ENCODE measurements at places on chromosomes 11 and 22.

DNA sequence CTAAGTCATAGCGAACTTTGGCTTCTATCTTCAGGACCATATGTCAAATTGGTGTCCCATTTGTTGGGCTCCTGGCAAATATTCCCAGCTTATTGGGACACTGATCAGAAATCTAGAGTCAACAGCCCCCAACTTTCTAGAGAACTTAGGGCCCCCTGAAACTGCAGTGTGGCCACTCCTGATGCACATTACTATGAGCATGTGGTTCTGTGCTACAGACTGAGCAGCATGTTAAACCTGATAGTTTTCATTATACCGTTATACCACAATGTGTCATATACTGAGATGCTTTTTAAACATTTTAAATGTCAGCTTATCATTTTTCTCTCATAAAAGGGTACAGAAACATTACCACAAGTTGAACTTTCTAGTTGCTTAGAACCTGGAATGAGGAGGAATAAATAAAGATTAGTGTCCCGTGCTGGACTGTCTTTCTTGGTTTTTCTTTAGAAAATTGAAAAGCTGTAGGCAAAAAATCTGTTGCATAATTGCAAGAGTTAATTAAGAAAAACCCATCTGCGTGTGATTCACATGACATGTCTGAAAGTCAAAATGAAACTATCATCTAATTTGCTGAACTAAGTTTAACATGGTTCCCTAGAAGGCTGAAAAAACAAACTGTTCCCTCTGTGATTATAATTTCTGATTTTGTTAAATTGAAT, 16.4 kb upstream of the CTSC start:
- DNase-seq = no peak

DNA sequence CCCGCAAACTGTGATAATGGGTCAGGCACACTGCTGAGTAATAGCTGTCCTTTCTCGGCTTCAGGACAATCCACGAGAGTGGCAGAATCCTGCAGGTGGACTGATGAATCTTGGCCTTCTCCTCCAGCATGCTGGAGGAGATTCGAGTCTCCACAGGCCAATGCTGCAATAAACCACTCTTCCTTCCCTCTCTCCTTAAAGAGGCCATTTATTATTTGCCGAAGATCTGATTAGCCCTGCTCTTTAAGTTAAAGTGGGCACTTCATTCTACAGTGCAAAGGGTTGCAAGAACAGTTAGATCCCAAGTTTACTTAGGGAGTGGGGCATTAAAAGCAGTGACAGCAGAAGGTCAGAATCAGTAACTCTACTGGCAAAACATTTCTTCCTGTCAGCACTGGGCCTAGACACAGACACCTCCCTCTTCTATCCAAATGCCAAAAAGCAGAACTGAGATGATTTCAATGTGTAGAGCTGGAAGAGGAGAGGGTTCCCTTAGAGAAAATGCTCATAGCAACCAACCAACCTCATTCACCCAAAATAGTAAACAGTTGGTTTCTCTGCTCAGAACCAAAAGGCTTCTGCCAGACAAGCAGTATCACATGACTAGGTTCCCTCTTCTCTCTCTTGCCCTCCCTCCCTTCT, 121.7 kb downstream of the SGSM3 start:
- DNase-seq = peak; percentile 89

DNA sequence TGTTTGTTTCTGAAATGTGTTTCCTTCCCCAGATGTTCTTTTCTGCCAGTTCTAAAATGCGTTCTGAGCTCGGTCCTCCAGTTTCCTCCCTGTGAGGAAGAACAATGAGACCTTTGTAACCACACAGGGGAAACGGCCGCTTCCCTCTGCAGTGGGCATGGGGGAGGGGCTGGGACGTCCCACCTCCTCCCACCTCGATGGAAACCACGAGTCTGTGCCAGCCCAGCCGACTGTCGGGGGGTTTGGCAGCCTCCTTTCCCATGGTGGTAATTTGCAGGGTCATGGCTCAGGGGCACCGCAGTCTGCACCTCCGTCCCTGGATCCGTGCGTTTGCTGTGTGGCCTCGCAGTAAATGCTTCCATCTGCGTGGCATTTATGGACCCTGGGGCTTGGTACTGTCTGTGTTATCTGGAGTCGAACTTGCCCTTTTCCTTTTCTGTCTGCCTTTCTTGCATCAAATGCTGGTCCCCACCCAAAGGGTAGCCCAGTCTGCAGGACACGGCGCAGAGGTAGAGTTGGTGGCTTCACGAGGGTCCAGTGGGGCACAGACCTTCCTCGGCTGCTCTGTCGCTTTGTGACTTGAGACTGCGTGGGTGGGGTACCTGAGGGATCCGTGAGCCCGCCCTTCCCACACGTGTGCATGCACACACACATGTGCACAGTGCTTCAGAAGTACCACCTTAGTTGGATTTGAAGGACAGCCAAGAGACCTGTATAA, 16.1 kb downstream of the LRP5 start:
- no peak for DNase-seq

DNA sequence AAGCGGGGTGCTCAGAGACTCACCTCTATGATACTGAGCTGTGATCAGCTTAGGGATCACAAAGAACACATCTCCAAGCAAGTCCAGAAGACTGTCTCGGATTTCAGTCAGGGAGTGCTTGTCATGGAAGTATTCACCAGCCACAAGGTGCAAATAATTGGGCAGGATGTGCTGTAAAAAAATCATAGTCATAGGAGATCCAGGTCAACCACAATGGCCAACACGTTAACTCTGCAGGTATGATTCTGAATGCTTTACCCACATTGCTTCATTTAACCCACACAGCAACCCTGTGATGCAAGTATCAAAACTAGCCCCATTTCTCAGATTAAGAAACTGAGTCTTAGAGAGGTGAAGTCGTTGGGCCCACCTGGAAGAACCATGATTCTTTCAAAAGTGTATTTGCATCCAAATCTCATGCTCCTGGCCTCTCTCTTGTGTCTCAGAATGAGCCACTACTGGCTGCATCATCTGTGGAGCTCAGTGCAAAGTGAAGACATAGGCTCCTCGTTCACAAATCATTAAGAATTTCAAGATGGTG, 179.3 kb downstream of the BCR start:
- DNase-seq = no peak

DNA sequence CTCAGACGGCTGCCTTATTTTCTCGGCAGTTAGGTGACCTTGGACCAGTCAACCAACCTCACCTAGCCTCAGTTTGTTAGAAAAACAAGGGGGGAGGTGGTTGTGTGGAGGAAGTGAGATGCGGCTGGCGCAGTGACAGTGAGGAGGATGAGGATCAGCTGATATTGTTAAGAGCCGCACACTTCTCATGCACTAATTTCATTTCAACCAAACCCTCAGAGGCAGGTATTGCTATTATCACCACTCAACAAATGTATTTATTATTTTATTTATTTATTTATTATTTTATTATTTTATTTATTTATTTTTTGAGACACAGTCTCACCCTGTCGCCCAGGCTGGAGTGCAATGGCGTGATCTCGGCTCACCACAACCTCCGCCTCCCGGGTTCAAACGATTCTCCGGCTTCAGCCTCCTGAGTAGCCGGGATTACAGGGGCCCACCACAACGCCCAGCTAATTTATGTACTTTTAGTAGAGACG, 2.1 kb downstream of the LGALS1 start:
- DNase-seq = no peak

DNA sequence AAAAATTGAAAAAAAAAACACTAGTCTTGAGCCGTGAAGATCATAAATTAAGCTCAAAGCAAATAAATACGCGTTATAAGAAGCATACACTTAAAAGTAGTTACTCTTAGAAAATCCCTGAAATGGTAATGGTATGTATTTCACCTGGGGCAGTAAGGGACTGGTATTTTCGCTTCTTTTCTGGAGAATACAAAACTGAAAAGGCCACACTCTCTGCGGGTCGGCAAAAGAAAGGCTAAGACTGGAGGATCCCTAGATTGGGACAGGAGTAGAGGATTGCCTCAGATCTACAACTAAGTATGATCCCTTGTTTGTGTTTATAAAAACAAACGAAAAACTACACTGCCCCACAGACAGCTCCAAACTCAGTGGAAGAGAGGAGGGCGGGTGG, 617 bp downstream of the TSG101 start:
- DNase-seq = no peak

GRCh38 chr11:776561-777287, 563 bp downstream of the GATD1 start:
- peak; percentile 49 for DNase-seq

DNA sequence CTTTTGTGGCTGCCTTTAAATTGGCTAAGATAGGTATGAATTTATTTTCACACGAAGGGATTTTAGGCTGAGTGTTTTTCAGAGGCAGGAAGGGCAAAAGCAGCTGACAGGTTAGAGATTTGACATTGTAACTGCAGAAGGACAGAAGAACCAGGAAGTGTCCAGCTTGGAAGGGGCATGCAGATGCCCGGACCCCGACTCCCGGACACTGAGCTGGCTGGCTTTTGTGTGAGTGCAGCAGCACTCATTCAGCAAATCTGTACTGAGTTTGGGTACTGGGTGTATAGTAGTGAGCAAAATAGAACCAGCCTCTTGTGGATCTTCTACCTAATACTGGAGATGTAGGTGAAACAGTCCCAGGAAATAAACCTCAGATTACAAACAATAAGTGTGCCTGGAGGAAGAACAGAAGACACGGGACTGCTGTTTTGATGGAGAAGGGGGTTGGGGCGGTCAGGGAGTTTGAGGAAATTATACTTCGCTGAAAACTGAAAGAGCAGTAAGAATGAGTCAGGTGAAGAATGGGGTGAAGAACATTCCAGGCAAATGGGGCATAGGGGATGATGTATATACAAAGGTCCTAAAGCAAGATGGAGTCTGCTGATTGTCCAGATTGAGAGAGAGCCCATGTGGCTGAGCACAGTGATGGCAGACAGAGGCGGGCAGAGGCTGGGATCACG, 64.6 kb downstream of the PPFIBP2 start:
- no peak for DNase-seq

DNA sequence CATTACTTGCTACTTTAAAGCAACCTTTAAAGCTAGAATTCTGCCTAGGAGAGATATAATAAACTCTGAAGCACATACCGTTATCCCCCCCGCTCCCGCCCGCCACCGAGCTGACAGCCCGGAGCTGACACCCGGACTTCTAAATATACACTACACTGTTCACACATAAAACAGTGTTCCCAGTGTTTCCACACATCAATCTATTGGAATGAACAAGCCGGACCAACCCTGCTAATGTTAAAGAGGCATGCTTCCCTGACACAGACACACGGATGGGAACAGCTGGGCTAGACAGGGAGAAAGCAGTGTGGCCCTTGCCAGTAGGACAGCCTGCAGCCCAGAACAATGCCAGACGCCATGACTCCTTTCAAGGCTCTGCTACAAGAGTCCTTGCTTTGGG, 108.4 kb upstream of the CSNK2A3 start:
- DNase-seq = no peak

DNA sequence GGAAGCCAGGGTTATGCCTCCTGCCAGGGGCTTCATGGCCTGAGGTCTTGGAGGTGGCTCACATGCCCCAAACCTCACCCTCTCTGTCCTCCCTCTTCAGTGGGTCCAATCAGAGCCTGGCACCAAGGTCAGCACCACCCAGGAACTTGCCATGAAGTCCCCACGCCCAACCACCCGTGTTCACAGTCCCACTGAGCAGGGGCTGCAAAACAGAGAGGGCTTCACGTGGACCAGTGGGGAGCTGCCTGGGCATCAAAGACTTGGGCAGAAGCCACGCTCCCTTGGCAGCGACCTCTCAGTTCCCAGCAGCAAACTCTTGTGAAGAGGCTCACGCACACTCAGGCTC, 425.8 kb upstream of the B3GAT1 start:
- no peak for DNase-seq

DNA sequence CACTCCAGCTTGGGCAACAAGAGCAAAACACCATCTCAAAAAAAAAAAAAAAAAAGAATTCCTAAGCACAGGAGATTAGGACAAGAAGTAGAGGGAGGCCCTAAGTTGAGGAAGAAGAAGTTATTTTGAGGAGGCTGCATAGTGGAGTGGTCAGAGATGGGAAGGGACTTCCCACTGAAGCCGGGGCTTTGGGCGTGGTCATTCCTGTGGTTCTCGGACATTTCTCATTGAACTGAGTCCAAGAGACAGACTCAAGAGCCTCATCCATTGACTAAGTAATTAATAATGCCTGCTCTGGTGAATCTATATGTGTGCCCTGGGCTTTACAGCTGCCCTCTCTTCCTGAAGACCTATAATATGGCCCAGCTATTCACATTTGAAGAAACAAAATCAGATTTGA, 53.2 kb upstream of the FTH1 start:
- no peak for DNase-seq

DNA sequence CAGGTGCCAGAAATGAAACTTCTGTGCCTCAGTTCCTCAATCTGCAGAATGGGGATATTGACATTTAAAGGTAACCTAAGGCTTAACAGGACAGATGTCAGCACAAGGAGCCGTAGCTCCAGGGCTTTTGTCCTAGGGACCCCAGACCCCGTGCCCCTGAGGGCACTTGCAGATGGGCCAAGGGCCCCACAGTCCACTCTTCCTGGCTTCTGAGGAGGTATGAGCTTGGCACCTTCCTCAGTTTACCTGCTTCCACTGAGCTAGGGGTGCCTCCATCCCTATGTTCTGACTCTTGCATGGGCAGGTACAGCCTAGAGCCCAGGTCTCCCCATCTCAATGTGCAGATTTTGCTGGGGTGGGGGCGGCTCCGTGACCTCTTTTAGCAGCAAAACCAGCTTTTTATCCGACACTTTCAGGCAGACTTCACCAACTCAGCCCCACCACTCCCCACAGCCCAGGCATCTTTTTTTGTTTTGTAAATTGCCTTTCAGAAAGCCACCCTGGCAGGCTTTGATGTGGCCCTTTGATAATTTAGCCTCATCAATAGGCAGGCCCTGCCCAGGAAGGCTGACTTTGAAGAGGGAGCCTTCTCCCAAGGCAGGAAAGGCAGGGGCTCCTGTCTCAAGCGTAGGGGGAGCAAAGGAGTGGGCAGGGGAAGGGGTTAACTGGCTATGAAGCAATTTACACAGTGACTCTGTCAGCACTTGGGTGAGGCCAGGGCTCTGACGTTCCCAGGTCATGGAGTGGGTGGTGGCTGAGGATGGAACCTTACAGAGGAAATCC, 23.7 kb upstream of the FGF3 start:
- no peak for DNase-seq

DNA sequence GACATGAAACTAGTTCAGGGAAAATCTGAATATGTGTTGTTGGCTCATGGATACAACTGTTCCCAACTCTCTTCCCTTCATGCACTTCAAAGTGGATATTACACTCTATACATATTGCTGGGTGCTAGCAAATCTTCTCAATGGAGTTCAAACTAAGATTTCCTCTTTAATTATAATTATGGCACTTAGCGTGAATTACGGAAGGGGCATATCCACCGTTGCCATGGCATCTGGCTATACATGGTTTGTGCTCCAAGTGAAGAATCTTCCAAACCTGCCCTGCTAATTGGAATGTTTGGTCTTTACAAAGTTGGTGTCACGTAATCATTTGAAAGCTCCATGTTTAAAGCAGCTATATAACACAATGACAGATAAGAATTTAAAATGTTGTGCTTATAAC, 5.6 kb downstream of the MPPED2 start:
- no peak for DNase-seq

All from RPMI8226 (cell line).